Aorta (tissue), 5 donors: ENCODE measurements at places on chromosomes 5 and 9. TPM values are rescaled to one million over a fixed set of nuclear protein-coding genes. Genes with fewer than 3 reads are reported as not detected.

DNA sequence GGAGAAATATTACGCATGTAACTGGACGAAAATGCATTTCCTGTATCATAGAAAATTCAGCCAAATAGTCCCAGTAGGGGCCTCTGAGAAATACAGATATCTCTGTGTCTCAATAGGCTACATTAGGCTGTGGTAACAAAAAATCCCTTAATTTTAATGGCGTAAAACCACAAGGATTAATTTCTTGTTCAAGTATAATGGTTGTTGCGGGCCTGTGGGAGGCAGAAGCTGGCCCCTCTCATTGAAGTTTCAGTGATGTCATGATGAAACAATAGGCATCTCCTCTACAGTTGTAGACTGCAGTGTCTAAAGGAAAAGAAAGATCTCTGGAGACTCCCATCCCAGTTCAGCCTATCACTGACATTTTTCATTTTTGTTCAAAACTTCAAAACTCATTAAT lies 1625.6 kb upstream of the C9orf72 start:
- DNase-seq: no peak

DNA sequence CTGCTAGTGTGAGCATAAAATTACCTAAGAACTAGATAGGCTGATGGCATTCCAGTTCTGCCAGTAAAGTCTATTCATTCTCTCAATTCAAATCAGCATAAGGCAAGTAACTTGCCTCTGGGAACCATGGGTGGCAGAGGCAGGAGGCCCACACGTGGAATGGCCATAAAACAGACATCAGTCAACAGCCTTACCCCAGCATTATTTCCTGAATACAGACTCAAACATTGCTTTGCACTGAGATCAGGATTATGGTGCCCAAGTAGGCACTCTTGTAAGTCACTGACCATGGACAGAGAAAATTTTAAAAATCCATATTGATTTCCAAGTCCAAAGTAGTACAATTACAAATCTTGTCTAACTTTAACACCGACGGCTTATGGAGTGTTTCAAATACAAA lies 157.7 kb downstream of the NR2F1-AS1 start:
- no peak for DNase-seq

- DNase-seq: no peak
Observed at GRCh38 chr5:10552183-10553143, 11.4 kb upstream of the ANKRD33B start.

DNA sequence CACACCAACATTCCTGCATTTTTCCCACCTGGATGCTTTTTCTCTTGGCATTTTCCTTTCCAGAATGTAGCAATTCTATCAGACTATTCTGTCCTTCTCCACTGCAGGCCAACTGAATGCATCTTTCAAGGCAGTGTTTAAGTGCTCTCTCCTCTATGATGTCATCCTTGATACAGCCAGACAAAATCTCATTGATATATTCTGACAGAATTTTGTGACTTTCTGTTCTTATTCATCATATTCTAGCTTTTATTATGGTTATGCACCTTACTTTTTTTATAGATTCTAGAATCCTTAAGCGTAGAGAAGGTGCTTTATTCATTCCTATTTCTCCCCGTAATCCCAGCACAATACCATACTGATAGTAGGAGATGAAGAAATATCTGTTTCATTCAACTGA lies 355.5 kb upstream of the CCNH start:
- no peak for DNase-seq

The KLHL3 gene
- 20.7 TPM for total RNA-seq
